Coronary artery (tissue), 2 donors: ENCODE measurements at places on chromosomes 12 and 14.

DNA sequence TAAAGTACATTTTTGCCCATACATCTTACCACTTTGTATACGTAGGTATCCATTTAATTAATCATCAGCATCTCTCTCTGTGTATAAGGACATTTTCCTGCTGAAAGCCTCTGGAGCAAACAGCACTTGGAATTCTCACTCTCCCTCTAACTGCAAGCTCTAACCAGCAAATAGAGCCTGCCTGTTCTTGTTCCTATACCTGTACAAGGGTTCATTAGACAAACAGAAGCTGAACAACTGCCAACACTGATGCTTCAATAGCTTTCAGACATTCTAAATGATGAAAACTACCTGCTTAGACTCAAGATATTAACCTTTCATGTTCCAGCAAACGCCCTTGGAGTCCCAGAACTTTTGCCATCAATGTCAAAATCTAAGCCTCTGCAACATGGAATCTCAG is 98.0 kb downstream of the KCNH5 start:
- DNase-seq: no peak

GRCh38 chr12:54195737-54196347 is 7.1 kb upstream of the SMUG1 start:
- DNase-seq: no peak

DNA sequence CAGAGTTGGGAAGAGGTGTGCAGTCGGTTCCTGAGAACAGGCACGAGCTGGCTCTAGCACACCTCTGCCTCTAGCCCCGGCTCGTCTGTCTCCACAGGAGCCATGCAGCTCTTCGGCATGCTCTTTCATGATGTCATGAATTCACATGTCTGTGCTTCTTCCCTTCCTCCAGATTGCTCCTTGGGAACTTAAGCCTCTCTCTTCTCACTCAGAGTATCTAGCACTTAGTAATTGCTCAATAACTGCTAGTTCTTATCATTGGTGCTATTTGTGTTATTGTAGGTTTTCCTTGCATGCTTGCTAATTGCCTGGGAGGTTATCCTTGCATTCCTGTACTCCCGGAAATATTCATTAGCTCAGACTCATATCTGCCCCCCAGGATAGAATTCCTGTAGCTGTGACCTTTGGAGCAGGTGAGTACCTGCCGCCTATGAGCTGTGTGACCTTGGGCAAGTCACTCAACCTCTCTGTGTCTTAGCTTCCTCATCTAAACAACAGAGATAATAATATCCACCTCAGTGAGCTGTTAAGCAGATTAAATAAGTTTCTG is 19.5 kb downstream of the FAM181A start:
- DNase-seq: no peak

DNA sequence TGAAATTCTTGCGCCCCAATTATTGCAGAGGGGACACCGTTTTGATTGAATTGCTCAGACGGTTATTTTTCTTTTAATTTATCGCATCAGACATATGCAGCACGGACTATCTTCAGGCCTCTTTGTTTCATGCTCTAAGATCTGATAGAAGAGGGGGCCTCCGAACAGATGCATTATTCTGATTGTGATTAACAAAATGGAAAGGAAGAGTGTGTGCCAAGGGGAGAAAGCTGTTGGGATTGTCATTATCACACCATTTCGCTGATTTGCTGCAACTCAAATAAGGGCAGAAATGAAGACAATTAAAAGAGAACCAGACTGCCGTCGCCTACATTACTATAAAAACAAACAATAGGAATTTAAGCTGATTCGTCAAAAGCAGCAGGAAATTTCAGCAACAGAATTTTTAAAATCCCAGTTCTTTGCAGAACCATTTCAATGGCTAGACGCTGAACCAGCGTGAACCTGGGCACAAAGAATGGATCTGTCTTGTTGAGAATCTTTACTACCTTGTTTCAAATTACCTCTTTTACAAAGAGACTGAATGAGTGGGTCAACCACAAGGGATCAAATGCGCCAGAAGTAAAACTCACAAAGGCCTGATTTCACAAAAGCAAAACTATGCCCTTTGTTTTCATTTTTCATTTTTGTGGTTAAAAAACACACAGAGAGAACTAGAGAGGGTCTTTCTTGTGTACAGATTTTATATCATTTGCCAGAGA is 30.6 kb downstream of the TMEM132D start:
- DNase-seq: no peak

- no peak for DNase-seq
These were observed 26.2 kb upstream of the TRIM9 start for GRCh38 chr14:51121096-51121495.

GRCh38 chr12:32021346-32021773 is 62.1 kb downstream of the RESF1 start:
- no peak for DNase-seq

- no peak for DNase-seq
These were observed 379.1 kb downstream of the NELL2 start for GRCh38 chr12:44497044-44497443.

- DNase-seq: no peak
These were observed 97.2 kb upstream of the KRAS start for GRCh38 chr12:25347716-25348592.

DNA sequence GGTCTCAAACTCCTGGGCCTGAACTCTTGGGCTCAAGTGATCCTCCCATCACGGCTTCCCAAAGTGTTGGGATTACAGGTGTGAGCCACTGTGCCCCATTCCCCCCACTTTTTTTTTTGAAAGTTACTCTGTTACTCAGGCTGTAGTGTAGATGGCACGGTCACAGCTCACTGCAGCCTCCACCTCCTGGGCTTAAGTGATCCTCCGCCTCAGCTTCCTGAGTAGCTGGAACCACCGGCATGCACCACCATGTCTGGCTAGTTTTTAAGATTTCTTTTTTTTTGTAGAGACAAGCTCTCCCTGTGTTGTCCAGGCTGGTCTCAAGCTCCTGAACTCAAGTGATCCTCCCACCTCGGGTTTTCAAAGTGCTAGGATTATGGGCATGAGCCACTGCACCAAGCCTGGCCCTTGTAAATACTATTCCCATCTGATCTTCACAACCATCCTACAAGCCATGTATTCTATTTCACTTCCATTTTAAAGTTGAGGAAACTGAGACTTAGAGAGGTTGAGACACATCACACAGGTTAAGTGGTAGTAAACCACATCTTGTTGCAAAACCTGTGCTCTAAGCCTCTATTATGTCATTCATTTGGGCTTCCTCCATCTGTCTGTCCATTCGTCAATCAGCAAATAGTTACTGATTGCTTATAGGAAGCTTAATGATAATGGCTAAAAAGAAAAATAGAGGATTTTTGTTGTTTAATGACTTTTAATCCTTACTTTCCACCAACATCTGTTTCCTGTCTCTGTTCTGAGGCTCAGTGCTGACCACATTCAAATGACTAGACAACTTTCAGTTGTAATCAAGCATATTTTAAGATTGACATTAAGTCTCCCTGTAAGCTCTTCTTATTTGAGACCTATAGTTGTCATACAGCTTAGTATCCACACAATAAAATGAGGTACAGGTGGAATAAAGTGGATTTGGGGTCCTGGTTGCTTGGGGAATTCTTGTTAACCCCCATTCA is 9.2 kb downstream of the ASCL4 start:
- no peak for DNase-seq

DNA sequence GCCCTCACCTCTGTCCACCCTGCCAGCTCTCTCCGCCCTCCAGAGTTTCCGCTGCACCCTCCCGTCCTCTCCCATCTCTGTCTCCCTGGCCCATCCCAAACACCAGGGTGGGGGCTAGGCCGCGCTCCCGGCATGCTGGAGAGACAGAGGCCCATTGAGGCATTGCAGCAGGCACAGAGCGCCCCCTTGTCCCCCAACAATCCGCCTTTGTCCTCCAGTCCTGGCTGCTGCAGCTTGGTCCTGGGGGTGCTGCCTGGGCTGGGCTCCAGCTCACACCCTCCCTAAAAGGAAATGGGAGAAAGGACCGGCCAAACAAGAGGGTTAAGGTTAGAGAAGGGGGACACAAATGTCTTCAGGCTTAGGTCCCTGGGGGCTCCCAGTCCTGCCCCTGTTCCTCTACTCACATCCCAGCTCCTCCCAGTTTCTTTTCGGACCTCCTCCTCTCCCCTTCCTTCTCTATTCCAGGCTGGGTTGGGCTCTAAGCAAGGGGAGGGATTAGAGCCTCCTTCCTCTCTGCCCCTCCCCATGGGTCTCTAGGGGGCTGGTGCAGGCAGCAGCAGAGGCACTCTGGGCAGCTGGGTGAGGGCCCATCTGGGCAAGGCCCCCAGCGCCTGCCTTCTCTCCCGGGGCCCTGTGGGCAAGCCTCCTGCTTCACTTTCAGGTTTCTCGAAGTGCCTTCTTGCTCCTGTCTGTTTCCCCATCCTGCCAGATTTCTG is at the start of gene CMTM5:
TSS of gene CMTM5 (plus strand) at position 565 of the 716 bp plus-strand sequence. CDS start 206 bp downstream, outside the sequence.
- DNase-seq: no peak

DNA sequence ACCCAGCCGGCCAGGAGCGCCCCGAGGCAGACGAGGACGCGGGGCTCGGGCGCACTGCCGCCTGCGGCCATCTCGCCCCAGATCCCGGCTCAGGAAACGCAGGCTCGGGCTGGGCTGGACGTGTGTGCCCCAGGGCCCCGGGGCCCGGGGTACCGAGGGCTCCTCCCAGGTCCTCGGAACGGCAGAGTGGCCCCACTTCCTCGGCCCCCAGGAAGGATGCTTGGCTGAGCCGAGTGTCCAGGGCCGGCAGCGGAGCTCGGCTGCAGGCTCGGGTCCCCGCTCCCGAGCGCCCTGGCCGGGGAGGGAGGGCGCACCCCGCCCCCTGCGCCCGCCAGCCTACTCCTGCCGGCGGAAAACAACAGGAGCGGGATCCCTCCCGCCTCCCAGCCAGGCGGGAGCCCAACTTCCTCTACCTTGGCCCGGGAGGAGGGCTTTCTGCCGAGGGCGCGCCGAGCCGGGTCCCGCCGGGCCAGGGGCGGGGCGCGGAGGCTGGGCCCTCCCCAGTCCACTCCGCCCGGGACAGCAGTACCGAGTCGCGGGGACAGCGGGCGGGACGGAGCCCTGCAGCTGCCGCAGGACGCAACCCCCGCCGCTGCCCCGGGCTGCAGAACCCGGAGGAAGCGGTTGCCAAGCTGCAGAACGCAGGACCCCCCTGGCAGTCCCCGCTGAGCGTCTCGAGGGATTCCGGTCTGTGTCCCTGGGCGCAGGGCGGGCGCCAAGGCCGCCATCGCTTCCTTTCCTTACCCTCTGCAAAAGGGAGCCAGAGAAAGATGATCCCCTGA is at the start of gene VSIG10:
TSS of gene VSIG10 (minus strand) at position 411 of the 782 bp plus-strand sequence. CDS start at position 71, 340 bp downstream.
- DNase-seq: peak; percentile 77

GRCh38 chr14:55285048-55285652 is 13.9 kb downstream of the FBXO34 start:
- DNase-seq: no peak

GRCh38 chr12:63955831-63956666 is 111.5 kb downstream of the SRGAP1 start:
- DNase-seq: no peak

GRCh38 chr12:125137766-125138344 is 72.6 kb downstream of the AACS start:
- DNase-seq: no peak

- DNase-seq: no peak
These were observed 3.7 kb upstream of the NECAP1 start for GRCh38 chr12:8078398-8078797.

DNA sequence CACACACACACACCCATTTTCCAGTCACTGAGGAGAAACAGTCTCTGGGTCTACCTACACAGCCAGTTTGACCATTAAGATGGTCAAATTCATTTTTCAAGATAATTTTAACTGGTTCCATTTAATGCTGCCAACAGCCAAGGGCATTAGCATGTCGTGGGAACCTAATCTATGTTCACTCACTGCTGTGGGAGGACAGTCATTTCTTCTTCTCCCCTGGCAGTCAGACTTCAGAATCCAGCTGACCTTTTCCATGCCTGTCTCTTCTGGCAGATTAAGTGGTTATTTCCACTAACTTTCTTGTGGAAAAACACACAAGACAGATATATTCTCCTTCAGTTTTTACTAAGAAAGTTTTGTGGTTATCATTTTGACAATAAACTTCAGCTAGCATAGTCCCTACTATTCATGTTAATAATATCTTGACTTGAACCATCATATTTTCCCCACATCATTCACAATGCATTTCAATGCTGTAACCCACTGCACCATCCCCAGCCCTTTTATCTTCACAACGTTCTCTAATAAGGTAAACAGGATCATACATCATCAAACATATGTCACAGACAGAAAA is 82.2 kb downstream of the DAD1 start:
- DNase-seq: no peak

DNA sequence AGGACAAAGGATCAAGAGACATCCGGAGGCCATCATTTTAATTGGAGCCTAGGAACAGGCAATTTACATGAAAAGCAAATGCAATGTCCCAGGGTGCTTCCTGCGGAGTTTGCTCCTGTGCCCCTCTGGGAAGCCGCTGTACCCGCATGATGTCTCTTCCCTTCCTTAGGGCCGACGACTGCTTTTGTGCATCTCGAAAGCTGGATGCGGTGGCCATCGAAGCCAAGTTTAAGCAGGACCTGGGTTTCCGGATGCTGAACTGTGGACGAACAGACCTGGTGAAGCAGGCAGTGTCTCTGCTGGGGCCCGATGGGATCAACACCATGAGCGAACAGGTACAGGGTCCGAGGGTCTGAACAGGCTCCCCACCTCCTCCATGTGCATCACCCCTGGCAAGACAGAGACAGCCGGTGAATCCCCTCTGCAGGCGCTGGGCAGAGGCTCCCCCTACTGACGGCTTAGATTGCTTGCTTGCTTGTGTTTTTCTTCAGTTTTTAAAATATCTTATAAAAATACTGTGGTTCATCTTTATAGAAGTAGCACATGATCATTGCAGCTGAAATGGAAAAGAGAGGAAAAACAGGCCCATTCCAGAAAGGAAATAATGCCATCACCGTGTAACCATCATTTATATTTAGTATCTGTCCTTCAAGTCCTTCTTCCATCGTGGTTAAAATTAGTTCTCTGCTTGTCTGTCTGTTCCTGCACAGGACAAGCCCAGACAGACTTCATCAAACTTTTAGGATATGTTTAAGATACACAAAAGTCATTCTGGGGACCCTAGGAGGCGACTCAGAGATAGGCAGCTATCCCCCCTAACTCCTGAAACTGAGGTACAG is 75.4 kb upstream of the PWP1 start:
- DNase-seq: no peak

DNA sequence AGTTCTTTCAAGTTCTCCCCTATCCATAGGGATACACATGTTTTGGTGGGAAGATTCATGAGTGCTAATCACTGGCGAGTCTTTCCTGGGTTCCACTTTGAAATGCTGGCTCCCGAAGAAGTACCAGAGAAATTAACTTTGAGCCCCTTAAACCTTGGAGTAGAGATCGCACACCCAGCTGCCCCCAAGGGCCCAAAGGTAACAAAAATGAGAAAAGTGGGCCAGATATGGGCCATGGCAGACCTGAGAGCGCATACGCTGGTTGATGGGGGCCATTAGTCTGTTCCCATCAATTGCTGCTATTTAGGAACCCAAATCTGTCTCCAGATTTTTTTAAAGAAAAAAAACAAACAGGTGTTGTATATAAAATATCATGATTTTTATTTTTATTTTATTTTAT is 2.1 kb downstream of the GSTZ1 start:
- peak; percentile 38 for DNase-seq

- no peak for DNase-seq
These were observed 254.1 kb downstream of the NRXN3 start for GRCh38 chr14:78424311-78424710.
